ENCODE measurements at places on chromosomes 13 and 19.

GRCh38 chr19:42272989-42273406, 3.9 kb downstream of the CIC start:
- no peak for DNase-seq

DNA sequence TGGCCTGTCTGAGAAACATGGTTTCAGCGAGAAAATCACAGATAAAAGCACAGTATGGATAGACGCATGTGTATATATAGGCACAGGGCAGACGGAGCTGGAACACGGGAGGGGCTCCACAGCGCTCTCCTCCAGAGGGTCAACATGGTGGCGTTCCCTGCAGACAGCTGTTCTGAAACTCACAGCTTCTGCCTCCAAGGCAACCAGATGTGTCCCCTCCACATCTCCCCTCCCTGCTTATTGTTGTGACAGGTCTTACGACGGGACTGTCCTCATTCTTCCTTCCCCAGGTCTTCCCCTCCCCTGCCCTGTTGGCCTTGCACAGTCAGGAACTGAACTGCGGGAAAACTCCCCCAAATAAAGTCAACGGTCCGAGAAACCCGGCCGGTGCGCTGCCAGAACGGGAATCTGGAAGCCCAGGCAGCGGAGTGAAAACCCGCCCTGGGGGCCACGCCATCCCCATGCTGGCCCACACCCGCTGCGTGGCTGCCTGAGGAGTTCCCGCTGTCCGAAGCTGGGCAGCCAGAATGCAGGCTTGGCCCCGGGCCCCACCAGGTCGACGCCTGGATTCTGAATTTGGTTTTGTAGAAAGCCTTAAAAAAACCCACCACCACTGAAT, 2.6 kb upstream of the TIMM13 start:
- no peak for DNase-seq

DNA sequence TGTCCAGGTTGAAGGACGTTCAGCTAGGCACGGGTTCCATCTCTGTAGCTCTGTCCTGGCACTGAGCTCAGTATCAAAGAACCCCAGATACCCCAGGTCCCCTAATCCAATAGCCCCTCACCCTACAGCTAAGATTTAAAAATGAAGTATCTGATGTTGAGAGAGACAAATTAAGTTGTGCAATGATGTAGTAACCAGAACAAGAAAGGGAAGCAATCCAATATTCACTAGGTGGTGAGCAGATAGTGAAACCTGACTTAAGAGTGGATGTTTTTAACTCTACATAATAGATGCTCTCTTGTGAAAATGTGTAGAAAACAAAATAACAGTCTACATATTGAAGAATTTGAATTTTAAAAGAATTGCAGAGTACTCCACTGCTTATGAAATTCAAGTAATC, 1.8 kb downstream of the ACOD1 start:
- no peak for DNase-seq

- peak; percentile 65 for DNase-seq
These were observed 86.2 kb downstream of the IRS2 start for GRCh38 chr13:109700176-109700575.

GRCh38 chr13:111926501-111927180, 140.3 kb upstream of the SOX1 start:
- DNase-seq: no peak

GRCh38 chr19:355134-355533, 10.5 kb upstream of the MIER2 start:
- DNase-seq: no peak

GRCh38 chr19:2055931-2056836, 5.1 kb upstream of the MKNK2 start:
- peak; percentile 65 for DNase-seq

GRCh38 chr19:33434886-33435705, 61.6 kb downstream of the CEBPG start:
- DNase-seq: no peak

GRCh38 chr19:58088521-58089052, 9.4 kb downstream of the ZSCAN18 start:
- DNase-seq: no peak

DNA sequence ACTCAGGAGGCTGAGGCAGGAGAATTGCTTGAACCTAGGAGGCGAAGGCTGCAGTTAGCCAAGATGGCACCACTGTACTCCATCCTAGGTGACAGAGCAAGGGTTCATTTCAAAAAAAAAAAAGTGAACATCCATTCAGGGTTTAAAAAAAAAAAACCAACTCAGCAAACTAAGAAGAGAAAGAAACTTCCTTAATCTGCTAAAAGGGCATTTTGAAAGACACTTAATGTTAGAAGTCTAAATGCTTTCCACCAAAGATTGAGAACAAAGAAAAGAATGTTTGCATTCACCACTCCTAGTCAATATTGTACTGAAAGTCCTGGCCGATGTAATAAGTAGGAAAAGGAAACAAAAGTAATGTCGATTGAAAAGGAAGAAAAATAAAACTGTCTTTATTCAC, 7.1 kb upstream of the PSMC4 start:
- no peak for DNase-seq

All from urinary bladder (tissue), 4 donors.